ENCODE measurements at places on chromosomes 2 and 18.

GRCh38 chr2:62054029-62054791 is 141.7 kb upstream of the B3GNT2 start:
- DNase-seq = no peak

GRCh38 chr2:238100049-238100820 is at the start of gene ESPNL:
ESPNL (plus strand) TSS chr2:238100340; CDS start chr2:238100420, 80 bp downstream.
- DNase-seq = peak; percentile 76

GRCh38 chr2:82968358-82968757 is 1490.7 kb downstream of the SUCLG1 start:
- no peak for DNase-seq

- no peak for DNase-seq
Observed at GRCh38 chr2:101912545-101912944, 79.2 kb upstream of the IL1R2 start.

- no peak for DNase-seq
Observed at GRCh38 chr2:176678571-176678970, 409.3 kb downstream of the MTX2 start.

GRCh38 chr2:191245869-191246531 is 796 bp downstream of the MYO1B start:
- peak; percentile 41 for DNase-seq

GRCh38 chr2:8935982-8936381 is 67.5 kb downstream of the MBOAT2 start:
- DNase-seq = no peak

DNA sequence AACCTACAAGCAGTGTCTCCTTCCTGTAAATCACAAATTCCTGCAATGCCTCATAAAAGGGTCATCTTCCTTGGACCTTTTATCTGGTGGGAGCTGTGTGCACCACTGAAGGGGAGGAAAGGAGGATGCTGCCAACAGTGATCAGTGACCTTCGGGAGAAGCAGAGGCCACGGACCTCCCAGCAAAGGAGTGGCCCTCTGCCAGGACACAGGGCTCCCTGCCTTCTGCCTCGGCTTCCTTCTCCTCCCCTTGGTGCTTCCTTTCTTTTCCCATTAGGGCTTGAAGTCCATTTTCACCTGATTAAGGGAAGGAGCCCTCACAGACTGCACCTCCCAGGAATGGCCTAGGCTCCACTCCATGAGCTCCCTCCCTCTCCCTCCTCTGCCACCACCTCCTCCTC is 85.3 kb upstream of the ITGA6 start:
- DNase-seq = no peak

DNA sequence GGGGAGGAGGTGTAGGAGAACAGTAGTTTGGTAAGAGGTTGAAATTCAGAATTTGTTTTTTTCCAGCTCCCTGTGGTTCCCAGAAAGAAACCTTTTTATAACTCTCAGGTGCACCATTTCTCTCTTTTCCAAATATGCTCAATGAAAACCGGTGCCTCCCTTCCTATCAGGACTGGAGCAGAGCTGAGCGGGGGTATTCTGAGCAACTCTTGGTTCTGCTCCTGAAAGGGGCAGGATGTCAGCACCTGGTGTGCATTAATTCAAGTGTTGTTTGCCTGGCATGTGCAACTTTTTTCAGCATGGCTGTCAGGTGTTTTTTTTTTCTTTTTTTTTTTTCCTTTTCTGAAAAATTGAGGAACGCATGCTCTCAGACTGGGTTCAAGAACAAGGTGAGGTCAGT is 74.1 kb downstream of the MAPK4 start:
- DNase-seq = no peak

GRCh38 chr2:170660409-170660808 is 54.7 kb upstream of the SP5 start:
- no peak for DNase-seq

DNA sequence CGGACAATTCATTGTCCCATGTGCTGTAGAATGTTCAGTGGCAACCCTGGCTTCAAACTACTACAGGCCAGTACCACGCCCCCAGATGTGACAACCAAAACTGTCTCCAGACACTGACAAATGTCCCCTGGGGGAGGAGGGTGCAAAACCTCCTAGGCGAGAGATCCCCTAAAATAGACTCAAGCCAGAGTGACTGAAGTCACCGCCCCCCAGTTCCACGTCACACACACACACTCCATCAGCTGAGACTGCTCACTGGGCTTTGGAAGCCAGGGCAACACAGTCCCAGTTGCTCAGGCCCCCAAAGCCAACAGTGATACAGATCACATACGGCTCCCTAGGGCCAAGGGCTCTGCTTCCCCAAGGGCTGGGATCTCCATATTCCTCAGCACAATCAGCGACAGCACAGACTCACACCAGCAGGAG is 19.1 kb downstream of the HDAC4 start:
- DNase-seq = no peak

Measured in lower leg skin (tissue), 4 donors.